ENCODE measurements at places on chromosomes 6 and 20.

- DNase-seq: peak; percentile 33
Measured at GRCh38 chr6:71326611-71327010, 38.0 kb downstream of the OGFRL1 start.

DNA sequence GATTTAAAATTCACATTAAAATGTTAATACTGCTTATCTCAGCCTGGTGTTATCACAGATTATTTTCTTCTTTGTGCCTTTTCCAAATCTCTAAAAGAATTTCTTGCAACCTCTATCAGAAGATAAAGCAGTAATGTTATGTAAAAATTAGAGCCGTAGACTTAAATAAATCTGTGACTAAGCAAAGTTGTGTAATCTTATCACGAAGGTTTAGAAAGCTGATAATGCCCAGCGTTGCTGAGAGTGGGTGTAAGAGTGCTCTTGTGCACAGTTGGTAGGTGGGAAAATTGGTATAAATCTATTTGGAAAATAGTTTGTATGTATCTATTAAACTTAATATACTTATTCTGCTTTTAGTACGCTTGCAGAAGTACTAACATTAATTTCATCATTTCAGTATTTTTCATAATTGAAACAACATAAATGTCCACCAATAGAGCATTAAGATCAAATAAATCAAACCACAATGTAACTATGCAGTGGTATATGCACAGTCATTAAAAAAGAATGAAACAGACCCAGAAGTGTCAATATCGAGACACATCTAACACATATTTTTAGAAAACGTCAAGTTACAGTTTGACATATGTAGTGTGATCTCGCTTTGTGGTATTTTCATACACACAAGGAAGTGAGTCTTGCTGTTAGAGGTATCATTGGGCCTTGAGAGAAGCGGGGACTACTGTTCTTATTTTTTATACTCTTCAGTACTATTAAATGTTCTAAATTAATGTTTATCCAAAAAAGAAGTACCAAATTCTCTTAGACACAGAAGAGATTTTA, 54.4 kb upstream of the PBOV1 start:
- peak; percentile 57 for DNase-seq

DNA sequence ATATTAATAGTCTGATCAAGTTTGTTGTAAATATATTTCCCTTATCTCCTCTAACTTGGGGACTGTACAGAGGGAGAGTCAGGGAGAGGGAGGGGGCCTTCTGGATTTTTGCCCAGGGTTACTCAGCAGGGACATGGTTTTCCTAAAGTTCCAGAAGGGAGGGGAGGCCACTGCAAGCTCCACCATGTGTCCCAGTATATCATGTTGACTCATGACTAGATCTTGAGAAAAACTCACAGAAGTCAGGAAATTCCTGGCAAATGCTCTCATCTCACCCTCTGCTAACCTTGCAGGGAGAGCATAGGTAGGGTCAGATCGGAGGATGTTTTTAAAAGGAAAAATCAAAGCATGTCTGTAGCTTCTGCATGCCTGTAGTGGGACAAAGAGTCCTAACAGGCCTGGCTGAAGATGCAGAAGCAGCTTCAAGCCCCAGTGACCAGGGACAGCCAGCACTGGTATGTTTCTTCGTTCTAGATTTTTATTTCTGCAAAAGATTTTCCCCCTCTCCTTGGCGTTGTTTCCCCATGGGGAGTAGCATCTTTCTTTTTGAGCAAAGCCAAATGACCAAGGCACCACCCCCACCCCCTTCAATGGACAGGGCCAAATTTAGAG, 272.9 kb upstream of the SUPT3H start:
- peak; percentile 92 for DNase-seq

- DNase-seq: no peak
Measured at GRCh38 chr6:3530515-3530914, 73.7 kb upstream of the SLC22A23 start.

- peak; percentile 58 for DNase-seq
Measured at GRCh38 chr20:46709459-46710152, at the start of gene SLC2A10. TSS of gene SLC2A10 (plus strand) at chr20:46709649. CDS start at chr20:46709737, 88 bp downstream.

DNA sequence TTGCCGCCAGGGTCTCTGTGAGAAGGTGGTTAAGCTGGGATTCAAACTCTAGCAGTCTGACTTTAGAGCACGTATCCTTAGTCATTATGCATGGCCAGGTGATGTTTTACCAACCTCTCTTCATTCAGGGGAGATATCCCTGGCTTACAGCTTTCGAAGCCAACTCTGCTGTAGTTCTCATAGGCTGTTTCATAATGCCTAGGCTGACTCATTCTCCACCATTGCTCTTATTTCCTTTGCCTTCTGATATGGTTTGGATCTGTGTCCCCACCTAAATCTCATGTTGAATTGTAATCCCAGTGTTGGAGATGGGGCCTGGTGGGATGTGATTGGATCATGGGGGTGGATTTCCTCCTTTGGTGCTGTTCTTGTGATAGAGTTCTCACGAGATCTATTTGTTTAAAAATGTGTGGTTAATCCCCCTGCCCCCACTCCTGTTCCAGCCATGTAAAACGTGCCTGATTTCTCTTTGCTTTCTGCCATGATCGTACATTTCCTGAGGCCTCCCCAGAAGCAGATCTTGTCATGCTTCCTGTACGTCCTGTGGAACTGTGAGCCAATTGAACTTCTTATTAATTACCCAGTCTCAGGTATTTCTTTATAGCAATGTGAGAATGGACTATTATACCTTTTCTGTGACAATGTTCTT, 94.6 kb upstream of the MAN1A1 start:
- peak; percentile 26 for DNase-seq

GRCh38 chr6:89357390-89357789, 4.9 kb upstream of the UBE2J1 start:
- no peak for DNase-seq

DNA sequence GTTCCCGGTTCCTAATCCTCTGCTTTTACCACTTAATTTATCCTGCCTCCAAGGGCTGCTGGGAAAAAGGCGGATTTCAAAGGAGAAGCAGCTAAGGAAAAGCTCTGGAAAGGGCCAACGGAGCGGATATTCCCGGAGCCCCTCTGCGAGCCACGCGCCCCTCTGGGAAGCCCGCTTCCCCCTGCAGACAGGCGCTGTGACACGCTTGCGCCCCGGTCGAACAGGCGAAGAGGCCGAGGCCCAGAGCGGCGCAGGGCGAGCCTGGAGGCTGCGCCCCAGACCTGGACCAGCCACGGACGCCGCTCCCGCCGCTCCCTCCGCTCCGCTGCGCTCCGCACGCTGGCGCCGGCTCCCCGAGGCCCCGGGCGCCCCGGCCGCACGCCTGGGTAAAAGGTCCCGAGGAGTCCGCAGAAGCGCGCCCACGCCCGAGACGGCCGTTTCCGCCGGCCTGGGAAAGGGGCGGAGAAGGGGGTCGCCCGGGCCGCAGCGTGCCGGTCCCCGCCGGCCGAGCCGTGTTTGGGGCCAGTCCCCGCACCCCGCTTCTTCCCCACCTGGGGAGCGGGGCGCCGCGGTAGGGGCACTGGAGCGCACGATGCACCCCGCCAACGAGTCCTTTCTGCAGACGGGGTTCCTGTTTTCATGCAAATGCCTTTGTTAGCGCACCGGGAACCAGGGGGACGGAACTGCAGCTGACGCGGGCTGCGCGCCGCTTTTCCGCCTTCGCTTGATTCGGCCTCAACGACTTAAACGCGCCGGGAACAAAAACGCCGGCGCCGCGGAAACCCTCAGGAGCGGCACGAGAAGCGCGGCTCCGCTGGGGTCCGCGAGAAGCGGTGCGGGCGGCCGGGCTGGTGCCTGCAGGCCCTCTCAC, 91.9 kb upstream of the SIRPA start:
- peak; percentile 81 for DNase-seq

- DNase-seq: peak; percentile 65
Measured at GRCh38 chr6:6678185-6678671, 89.7 kb downstream of the LY86 start.

- DNase-seq: no peak
Measured at GRCh38 chr6:28337121-28337520, 1.2 kb upstream of the ZSCAN31 start.

GRCh38 chr6:129370268-129370916, 339.6 kb downstream of the ARHGAP18 start:
- peak; percentile 59 for DNase-seq

- no peak for DNase-seq
Measured at GRCh38 chr6:52642368-52642767, 28.5 kb upstream of the TMEM14A start.

GRCh38 chr6:16336056-16336818, 97.8 kb downstream of the GMPR start:
- DNase-seq: no peak

- no peak for DNase-seq
Measured at GRCh38 chr20:53778041-53778516, 184.4 kb upstream of the ZNF217 start.

DNA sequence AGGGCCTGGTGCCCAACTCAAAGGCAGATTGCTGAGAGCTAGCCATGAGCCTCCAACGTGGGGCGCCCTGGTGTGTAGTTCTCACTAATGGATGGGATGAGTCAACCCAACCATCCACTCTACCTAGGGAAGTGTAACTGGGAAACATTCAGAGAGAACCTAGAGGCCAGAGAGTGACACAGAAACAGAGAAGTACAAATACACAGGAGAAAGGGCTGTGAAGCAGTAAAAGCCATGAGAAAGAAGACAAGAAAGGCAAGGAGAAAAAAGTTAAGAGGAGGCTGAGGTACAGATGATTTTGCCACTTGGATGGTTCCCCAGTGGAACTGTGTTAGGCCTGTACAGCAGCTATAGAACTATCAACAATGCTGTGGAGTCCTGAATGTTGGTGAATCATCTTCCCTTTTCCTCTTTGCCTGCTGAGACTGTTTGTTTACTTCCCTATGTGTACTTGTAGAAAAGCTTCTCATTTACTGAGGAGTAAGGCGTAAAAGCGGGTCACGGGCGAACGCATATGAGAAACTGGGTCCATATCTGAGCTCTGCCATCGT, 39.0 kb downstream of the MAN1A1 start:
- DNase-seq: peak; percentile 35

GRCh38 chr6:6393069-6393529, 72.6 kb upstream of the F13A1 start:
- DNase-seq: no peak

- peak; percentile 82 for DNase-seq
Measured at GRCh38 chr6:113352029-113352801, 504.9 kb upstream of the MARCKS start.

DNA sequence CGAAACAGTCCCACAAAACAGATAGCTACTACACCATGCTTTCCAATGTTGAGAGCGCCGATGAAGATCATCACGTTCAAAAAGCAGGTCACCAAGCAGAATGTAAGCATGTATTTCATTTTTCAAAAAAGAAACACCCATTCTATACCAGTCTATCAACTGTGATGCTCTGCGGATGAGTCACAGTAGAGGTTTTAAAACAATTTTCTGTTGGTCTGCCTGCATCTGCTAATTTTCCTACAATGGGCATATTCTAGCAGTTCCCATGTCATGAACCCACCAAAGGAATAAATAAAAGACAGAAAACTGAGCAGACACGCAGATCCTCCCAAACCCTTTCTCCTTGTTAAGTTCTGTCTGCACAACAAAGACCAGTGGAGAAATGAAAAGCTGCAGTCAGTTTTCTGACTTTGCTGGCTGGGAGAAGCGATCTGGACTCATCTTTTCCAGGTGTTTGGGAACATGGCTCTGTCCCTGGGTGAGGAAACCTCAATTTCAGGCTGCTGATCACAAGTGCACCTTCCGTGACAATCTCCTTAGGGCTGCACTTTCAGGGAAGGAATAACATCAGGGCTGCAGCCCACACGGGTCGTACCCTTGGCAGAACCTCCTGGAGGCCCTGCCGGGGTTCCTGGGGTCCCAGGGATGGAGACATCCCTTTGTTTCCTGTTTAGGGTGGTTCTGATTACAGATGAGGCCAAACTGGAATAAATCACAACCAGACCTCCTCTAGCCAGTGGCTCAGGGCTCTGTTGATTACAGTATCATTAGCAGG, 200.1 kb downstream of the BMP7 start:
- no peak for DNase-seq

- DNase-seq: peak; percentile 49
Measured at GRCh38 chr6:154887051-154887450, 108.1 kb upstream of the TIAM2 start.

- DNase-seq: no peak
Measured at GRCh38 chr20:25659999-25660398, 36.2 kb upstream of the NANP start.

Measured in iris pigment epithelial cell (primary cell).